ENCODE measurements at places on chromosomes 3 and 15. TPM values are rescaled to one million over a fixed set of nuclear protein-coding genes. Genes with fewer than 3 reads are reported as not detected.
A peak's percentile ranks its signal among the peaks of the same experiment; 100 is the strongest.

- H3K36me3 ChIP-seq = no peaks in the 10 kb centered on the region
- no peaks in the 10 kb centered on the region for H3K4me1 ChIP-seq
- H3K27me3 ChIP-seq = no peaks in the 10 kb centered on the region
- H3K4me3 ChIP-seq = no peak overlapping the region
- H3K27ac ChIP-seq = no peak overlapping the region
Observed at GRCh38 chr3:167469381-167469780, 4.5 kb downstream of the SERPINI2 start.

CILP gene
- 7.3 TPM for total RNA-seq

DNA sequence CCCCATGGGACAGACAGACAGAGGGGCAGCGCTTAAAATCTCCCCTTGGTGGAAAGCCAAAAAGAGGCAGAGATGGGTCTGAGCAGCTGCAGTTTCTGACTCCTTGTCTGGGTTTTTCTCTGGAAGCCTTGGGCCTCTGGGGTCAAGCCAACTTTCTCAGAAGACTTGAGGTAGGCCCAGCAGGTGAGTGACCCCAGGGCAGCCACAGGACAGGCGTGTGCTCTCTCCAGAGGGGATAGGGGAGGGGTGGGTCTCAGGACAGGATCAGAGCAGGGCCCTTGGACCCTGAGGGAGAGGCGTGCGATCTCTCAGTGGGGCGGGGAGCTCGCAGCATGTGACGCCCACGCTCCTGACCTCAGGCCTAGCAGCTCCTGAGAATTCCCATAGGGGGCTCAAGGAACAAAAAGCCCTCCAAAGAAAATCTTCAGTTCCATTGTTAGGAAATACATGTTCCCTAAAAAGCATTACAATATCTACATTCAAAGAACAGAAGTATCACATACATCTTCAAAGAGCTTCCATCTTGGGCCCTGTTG, 34.6 kb upstream of the DUSP7 start:
- H3K4me3 ChIP-seq = no peak overlapping the region
- H3K27me3 ChIP-seq = no peaks in the 10 kb centered on the region
- peaks cover 17% of the 10 kb centered on the region for H3K4me1 ChIP-seq
- peak overlapping the region; percentile 59 for H3K27ac ChIP-seq

DNA sequence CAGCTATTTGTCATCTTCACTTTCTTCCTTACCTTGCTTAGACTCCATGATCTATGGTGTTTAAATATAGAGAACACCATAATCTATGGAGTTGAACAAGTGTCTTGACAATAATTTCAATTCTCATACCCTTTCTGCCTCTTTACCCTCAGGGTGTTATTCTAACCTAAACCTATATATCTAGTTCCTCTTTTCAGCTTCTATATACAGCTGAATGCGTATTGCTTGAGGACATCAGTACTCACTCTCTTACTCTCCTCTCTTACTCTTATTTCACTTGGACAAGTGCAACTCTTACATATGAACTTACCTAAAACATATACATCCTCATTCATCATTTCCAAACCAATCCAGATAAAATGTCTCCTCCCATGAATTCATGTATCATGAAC, 187.1 kb downstream of the RAP2B start:
- no peak overlapping the region for H3K27ac ChIP-seq
- no peak overlapping the region for H3K4me3 ChIP-seq
- no peak for DNase-seq
- H3K27me3 ChIP-seq = no peaks in the 10 kb centered on the region

DNASE1L3 gene
- total RNA-seq = 1.4 TPM

GRCh38 chr3:28326458-28326926, 22.0 kb upstream of the ZCWPW2 start:
- no peak for DNase-seq
- H3K4me3 ChIP-seq = no peak overlapping the region
- no peak overlapping the region for H3K27ac ChIP-seq
- no peaks in the 10 kb centered on the region for H3K36me3 ChIP-seq

SLC24A5 gene
- total RNA-seq = not detected

BUB1B gene
- total RNA-seq = 1.0 TPM

SLC25A38 gene
- 24.9 TPM for total RNA-seq

DNA sequence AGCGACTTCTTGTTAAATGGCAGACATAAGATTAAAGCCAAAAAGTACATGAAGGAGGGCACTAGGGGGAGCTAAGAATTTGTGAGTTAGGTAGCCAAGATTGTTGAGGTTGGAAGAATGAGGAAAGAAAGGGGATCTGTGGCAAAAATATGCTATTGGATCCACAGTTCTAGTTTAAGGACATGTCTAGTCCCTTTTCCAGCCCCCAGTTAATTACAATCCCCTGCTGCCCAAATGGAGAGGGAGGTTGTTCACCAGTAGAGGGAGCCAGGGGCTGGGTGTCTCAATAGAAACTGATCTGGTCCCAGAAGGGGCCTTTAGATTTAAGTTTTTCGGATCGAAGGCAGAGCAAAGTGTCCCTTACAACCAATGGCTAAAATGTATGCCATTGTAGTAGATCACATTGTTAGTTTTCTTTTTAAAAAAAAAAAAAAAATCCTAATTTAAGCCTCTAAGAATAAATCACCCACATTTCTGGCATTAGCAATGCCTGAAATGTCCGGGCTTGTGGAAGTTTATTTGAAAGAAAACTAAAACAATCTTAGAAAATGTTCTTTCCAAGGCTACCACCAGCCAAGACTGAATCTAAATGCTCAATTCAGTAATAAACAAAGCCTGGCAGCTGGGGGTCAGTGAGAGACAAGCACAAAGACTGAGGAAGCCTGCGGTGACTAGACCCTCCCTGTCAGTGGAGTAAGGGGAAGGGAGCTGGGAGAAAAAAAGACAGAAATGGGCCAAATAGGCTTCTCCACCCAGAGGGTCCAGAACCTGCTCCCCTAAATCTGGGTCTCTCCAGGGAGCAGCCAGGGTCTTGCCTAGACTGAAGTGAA, 7.1 kb downstream of the COL8A1 start:
- H3K36me3 ChIP-seq = no peaks in the 10 kb centered on the region
- no peaks in the 10 kb centered on the region for H3K27me3 ChIP-seq
- no peak for DNase-seq
- peak overlapping the region; percentile 42 for H3K27ac ChIP-seq
- H3K4me3 ChIP-seq = no peak overlapping the region
- no peaks in the 10 kb centered on the region for H3K4me1 ChIP-seq

- H3K36me3 ChIP-seq = no peaks in the 10 kb centered on the region
- H3K27me3 ChIP-seq = no peaks in the 10 kb centered on the region
- no peak overlapping the region for H3K4me3 ChIP-seq
- H3K4me1 ChIP-seq = no peaks in the 10 kb centered on the region
- DNase-seq = no peak
Observed at GRCh38 chr3:15453991-15454625, 26.7 kb downstream of the EAF1 start.

GRCh38 chr3:171831936-171832335, 11.2 kb upstream of the TMEM212 start:
- no peaks in the 10 kb centered on the region for H3K36me3 ChIP-seq
- no peak for DNase-seq
- H3K4me3 ChIP-seq = no peak overlapping the region
- no peaks in the 10 kb centered on the region for H3K27me3 ChIP-seq
- peaks cover 20% of the 10 kb centered on the region for H3K4me1 ChIP-seq
- H3K27ac ChIP-seq = no peak overlapping the region

All from psoas muscle (tissue), 8 donors.